Mononuclear cell (primary cell): ENCODE measurements at places on chromosomes 5 and 9. TPM values are rescaled to one million over a fixed set of nuclear protein-coding genes. Genes with fewer than 3 reads are reported as not detected.

The GNAQ gene
- 43.8 TPM for total RNA-seq

The SH3GL2 gene
- under 0.01 TPM for total RNA-seq

The PRRX2 gene
- total RNA-seq, result not detected

The NTRK2 gene
- total RNA-seq, result 0.10 TPM

The GHR gene
- not detected for total RNA-seq

The NRARP gene
- 1.8 TPM for total RNA-seq

The CCDC171 gene
- 1.3 TPM for total RNA-seq

The SLC6A18 gene
- total RNA-seq, result not detected

The TMEM38B gene
- 17.9 TPM for total RNA-seq

The ECM2 gene
- 0.31 TPM for total RNA-seq

The GABRA6 gene
- total RNA-seq, result not detected

The SLC31A2 gene
- total RNA-seq, result 38.8 TPM

The SLC36A3 gene
- not detected for total RNA-seq

The C9orf153 gene
- 1.9 TPM for total RNA-seq

The INSL4 gene
- total RNA-seq, result not detected

The OBP2B gene
- not detected for total RNA-seq

The TRAF1 gene
- total RNA-seq, result 88.8 TPM

The FCN2 gene
- not detected for total RNA-seq

The BAAT gene
- total RNA-seq, result 0.10 TPM

The OCLN gene
- 0.10 TPM for total RNA-seq

The CNTNAP3 gene
- 0.10 TPM for total RNA-seq

The KLF4 gene
- 61.5 TPM for total RNA-seq

The CMYA5 gene
- 0.21 TPM for total RNA-seq

The PDLIM4 gene
- total RNA-seq, result not detected

The ELOVL7 gene
- 23.2 TPM for total RNA-seq

The NDST1 gene
- 13.0 TPM for total RNA-seq
